Stimulated activated CD8-positive, alpha-beta memory T cell treated with anti-CD3 and anti-CD28 coated beads, Interleukin-4, amount 100 ng/mL, for 48 hours (primary cell): ENCODE measurements at places on chromosomes 16 and 17.

- peak; percentile 57 for DNase-seq
These were observed at the start of gene NGFR for GRCh38 chr17:49494986-49495841. Gene NGFR (plus strand): TSS chr17:49495293. CDS start chr17:49495418, 125 bp downstream.

GRCh38 chr17:68155692-68156091 is 92.2 kb upstream of the AMZ2 start:
- DNase-seq, result no peak

DNA sequence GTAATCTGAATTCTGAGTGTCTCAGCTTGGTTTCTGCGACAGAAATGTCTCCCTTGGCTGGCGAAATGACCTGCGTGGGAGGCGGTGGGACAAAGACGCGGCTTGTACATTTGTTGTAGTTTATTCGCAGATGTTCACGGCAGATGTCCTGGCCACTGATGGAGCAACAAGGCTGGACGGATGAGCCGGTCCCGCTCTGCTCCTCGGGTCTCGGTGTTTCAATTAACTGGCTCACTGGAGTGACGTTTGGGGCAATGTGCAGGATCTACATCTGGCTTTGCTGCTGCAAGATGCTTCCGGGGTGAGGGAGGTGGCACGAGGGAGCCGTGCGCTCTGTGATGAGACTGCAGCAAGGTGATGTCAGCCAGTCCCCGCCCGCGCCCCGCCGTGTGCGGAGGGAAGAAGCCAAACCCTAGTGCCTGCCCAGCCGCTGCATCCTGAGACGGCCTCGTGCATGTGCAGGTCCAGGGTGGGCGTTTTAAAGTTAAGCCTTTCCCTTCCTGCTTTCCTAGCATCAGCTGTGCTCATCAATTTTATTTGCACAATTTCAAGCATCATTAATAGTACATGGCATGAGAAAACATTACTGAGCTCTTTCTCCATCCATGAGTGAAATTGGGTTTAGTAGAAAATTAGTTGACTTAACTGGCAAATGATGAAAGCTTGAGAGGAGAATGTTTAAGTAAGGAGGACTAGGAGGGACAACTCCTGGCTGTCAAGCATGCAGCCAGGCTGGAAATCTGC is 44.4 kb downstream of the MGAT5B start:
- DNase-seq, result no peak

DNA sequence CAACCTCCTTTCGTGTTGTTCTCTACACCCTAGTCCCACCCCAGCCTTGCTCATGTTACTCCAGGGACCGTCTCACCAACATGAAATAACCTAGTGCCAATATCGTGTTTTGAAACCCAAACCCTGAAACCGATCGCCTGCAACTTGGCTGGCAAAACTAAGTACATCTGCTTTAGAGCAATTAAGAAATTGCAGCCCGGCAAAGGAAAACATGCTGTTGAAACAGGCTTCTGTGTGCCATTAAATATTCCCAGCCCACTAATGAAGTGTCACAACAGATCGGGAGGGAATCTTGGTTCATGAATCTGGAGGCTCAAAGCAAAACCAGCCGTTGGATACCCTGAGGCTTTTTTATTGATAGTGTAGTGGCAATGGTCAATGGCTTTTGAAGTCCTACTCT is 48.3 kb upstream of the GPR139 start:
- no peak for DNase-seq

GRCh38 chr17:29291163-29291752 is 2.7 kb downstream of the NUFIP2 start:
- no peak for DNase-seq

DNA sequence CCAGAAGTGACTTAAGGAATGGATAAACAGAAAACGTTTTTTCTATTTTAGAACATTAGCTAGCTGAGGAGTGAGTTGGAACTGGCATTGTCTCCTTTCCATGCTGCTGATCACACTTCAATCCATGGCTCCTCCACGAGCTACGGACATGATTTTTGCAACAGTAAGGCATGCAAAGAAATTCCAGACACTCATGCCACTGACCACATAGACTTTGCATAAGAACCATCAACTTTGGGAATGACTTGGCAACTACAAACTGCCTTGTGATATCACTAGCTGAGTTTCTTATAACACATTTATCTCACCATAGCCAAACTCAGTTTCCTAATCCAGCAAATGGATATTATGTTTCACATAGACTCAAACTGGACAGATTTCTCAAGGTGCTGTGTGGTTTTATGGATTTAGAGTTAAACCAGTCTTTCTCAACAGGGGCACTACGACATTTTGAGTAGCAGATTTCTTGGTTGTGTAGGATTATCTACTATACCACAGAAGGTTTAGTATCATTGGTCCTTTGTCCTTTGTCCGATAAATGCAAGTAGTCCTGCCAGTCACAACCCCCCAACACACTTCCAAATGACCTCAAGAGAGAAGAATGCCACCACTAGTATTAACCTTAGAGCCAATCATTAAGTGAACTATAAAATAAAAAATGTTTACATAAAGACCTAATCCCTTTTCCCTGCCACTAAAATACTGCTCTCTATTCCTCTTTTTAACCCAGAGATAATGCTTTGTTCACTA is 48.3 kb upstream of the C17orf78 start:
- no peak for DNase-seq

- DNase-seq, result no peak
These were observed 7.9 kb downstream of the MSI2 start for GRCh38 chr17:57264250-57264649.

GRCh38 chr17:21294321-21295035 is 10.0 kb downstream of the MAP2K3 start:
- DNase-seq, result no peak
